ENCODE measurements at places on chromosomes 11 and 22. TPM values are rescaled to one million over a fixed set of nuclear protein-coding genes. Genes with fewer than 3 reads are reported as not detected.

DNA sequence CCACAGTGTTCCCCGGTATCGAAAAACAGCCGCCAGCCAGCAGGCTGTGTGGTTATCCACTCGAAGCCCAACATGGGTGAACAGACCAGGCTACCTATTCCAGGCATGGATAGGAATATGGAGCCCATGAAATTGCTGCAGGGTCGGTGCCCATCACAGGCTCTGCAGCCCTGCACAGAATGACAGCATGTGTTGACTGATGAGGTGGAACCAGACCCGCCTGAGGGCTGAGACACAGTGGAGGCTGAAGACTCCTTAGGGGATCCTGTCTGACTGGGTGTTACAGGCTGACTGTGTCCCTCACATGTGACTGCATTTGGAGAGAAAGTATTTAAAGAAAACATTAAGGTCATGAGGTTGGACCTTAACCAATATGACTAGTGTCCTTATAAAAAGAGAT, 6.2 kb upstream of the YPEL1 start:
- DNase-seq = no peak

- DNase-seq = no peak
Observed at GRCh38 chr22:41935015-41935351, 8.4 kb upstream of the TNFRSF13C start.

- no peak for DNase-seq
Observed at GRCh38 chr22:28207281-28208030, 288.4 kb upstream of the PITPNB start.

DNA sequence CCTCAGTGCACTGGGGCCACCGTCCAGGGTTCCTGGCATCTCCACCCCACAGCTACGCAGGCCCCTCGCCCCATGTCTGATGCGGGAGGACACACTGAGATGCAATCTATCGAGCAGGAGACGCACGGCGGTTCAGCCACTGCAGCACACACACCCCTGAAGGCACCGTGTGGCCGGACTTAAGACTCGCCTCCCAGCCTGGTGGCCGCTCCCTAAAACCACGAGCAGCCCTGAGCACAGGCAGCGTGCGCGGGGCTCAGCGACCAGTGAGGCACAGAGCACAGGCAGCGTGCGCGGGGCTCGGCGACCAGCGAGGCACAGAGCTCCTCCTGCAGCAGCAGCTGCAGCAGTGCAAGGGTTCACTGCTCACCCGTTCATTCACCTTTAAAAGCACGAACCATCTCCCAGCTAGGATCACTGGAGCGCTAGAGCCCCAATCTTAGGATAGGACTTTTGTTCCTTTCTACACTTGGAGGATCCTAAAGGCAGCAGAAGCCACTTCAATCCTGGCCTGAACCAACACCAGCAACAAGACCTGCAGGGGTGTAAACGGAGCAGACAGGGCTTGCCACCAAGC, 31.4 kb downstream of the TOLLIP start:
- no peak for DNase-seq

- no peak for DNase-seq
Observed at GRCh38 chr11:58641341-58641740, 18.9 kb downstream of the CNTF start.

DNA sequence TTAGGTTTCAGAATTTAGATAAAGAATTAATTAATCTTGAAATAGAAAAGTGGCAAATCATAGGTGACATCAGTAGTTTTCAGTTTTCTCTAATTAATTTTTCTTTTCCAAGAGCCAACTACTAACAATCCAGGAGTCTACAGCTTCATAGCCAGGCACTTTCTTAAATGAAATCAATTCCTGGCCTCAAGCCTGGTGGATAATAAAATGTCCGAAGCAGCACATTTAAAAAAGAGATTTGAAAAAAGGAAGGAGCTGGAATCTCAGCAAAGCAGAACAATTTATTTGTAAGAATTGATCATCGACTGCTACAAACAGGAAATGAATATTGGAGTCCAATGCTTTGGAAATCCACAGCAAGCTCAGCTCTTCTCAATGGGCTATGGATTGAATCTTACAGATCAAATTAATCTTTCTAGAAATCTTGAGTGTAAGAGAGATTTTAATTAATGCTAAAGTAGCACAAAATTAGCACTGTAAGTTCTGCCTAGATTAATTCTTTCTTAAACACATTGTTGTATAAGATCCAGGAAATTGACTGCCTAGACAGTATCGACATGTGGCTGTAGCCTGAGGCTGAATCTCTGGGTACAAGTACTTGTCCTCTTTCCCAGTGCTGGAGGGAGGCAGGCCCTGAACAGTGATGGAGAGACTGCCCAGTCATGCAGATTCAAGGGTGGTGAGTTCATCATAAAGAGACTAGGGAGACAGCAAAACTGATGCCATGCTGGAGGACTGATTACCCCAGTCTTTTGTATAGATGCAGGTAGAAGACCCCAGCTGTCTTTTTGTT, 167.8 kb upstream of the POU2AF2 start:
- no peak for DNase-seq

DNA sequence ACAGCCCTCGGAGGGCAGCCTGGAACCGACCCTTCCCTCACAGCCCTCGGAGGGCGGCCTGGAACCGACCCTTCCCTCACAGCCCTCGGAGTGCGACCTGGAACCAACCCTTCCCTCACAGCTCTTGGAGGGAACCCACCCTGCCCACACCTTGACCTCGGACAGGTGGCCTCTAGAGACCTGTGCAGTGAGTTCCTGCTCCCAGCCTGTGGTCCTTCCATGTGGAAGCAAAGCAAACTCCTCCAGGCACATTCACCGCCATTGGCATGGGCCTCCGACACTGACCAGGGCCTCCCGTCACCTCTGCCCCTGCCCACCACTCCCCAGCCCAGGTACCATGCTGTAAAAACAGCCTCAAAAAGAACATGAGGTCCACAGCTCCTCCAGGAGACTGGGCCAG, 272.1 kb downstream of the BRD1 start:
- DNase-seq = no peak

DNA sequence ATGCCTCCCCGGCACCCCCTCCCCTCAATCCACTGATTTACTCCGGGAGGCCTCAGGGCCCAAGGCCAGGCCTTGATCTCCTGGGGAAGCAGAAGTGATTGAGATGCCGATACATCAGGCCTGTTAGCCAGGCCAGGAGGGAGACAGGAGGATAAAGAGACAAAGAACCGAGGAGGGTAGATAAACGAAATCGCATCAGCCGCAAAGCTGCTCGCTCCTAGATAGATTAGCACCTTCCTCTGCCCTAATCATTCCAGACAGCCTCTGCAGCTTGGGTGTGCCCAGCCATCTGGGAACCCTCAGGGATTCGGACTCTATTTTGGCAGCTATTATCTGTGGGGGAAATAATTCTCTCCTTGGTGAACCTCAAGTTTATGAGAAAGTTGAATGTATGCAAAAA, 121.2 kb downstream of the ABTB2 start:
- DNase-seq = no peak

DNA sequence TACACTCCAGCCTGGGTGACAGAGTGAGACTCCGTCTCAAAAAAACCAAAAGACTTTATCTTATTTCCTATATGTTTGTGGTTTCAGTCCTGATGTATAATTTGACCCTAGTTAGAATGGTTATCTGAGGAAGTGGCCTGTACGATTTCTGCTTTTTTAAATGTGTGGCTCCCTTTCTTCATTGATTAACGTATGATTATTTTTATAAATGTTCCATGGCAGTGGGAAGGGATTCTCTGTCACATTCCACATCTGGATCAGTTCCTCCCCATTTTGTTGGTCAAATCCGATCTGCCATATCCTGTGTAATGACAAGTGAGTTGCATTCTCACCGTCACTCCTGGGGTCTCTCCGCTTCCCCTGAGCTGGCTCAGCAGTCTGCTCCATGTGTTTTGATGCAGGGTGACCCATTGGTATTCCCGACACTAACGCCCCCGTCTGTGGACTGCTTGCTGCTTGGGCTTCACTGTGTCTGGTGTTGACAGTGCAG, 20.3 kb downstream of the NEAT1 start:
- no peak for DNase-seq

The PGA3 gene
- polyA plus RNA-seq = 0.39 TPM

The MRPL49 gene
- polyA plus RNA-seq = 57.2 TPM

The NRIP3 gene
- polyA plus RNA-seq = 2.4 TPM

The TH gene
- 0.73 TPM for polyA plus RNA-seq
